ENCODE measurements at places on chromosomes 3 and 15.

GRCh38 chr3:169836078-169836941 lies 23.6 kb upstream of the LRRC34 start:
- DNase-seq: no peak

DNA sequence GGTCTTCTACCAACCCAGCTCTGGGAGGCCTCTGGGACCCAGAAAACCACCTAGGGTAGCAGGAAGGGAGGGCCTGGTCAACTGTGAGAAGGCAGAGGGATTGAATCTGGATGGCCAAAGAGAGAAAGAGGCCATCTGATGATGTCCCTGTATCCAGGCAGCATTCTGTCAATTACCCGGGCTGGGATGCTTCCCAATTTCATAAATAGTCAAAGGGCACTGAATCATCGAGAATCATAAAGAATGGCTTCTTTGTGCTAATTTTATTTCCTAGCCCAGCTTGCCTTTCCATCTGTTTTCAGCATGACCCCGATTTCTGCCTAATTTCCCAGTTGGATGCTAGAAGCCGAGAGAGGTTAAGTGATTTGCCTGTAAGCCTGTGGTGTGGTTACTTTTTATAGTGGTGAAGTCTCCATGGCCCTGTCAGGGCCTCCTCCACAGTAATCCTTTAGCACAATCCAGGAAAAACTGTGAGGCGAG lies 129.2 kb downstream of the FAM43A start:
- no peak for DNase-seq

GRCh38 chr3:140510303-140510861 lies 167.5 kb upstream of the TRIM42 start:
- DNase-seq: no peak

DNA sequence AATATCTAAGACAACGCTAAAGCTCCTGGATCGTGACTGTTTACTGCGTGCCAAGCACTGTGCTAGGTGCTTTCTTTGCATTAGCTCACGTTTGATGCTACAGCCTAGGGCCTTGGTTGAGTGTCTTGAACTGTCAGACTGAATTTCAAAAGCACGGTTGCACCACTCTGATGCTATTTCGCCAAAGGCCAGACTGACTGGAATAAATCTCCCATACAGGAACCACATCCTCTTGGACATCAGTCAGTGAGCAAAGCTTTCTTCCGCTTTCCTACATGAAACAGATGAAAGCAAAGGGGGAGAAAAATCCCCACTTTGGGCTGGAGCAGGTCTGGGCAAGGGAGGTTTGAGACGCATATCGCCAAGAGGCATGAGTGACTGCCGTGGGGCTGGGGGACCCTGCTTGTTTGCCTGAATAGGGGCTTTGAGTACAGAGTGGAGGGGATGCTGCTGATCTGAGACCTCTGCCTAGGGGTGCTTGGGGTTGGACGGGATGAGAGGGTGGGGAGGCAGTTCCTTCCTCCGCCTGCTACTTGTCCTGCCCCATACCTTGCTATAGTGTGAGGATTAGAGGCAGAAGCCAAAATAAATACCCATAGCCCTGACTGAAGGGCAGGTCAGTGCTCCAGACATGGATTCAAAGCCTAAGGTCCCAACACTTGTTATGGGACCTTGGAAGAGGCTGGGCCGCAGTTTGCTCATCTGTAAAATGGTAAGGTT lies 5.3 kb downstream of the FGD5 start:
- DNase-seq: no peak

DNA sequence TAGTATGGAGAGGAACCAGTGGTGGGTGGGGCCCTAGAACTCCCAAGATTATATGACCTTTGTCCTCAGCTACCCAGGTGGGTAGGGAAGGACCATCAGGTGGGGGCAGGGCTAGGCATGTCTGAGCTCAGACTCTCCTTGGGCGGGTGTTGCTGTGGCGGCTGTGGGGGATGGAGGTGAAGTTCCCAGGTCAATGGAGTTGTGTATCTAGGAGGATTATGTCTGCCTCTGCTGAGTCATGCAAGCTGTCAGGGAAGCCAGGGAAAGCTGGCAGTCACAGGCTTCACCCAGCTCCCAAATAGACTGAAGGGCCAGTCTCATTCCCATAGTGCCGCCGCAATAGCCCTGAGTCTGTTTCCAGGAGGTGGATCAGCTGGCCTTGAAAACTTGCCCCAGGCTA lies 139.7 kb upstream of the CFAP20DC start:
- no peak for DNase-seq

DNA sequence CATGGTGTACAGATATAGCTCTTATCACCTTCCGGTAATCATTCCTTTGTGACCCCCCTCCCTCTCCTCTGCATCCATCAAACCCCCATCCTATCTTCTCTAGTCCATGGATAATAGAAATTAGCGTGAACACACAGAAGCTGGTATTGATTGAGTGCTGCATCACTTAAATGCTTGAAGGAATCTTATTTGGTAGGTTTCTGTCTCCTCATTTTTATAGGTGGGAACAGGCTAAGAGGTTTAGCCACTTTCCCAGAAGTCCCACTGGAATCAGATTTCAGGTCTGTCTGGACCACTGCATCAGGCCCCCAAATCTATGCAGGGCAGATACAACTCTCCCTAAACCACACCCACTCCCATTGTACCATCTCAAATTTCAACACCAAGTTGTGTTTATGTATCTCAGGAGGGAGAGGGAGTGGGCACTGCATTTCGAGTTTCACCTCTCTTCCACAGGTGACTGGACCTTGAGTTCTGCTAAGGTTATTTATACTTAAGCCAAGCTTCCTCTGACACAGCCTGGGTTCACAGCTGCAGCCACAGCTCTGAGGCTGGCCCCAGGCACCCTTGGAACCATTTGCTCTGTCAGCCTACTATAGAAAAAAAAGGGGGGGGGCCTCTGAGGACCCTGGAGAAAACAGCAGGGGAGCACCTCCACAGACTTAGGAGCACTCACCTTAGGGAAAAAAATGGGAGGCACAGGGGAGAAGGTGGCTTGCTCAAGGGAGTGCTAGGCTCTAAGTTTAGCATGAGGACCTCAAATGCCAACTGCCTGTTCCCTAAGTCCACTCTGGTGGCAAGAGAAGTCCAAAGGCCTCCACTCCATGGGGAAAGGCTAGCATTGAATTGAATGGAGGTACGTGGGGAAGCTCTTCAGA lies 2.1 kb upstream of the NMB start:
- DNase-seq: no peak

- DNase-seq: no peak
Observed at GRCh38 chr3:172244011-172244410, 204.2 kb downstream of the GHSR start.

- no peak for DNase-seq
Observed at GRCh38 chr3:135898774-135899173, 66.8 kb upstream of the PPP2R3A start.

DNA sequence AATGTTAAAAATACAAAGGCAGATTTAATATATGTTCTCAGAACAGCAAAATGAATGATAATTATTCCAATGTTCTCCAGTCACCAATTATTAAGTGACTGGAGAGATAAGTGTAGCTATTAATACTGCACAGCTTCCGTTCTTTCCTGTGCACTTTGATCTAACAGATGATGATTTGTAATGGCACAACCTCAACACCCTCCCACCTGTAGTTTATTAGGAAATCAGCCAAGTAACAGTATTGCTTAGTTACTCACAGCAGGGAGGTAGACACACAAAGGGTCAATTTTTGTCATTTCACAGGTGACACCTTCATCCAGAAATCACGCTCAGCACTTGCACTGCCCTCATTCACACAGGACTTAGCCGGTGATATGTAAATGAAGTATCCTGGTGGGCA lies 688.1 kb downstream of the EPHA3 start:
- DNase-seq: no peak

DNA sequence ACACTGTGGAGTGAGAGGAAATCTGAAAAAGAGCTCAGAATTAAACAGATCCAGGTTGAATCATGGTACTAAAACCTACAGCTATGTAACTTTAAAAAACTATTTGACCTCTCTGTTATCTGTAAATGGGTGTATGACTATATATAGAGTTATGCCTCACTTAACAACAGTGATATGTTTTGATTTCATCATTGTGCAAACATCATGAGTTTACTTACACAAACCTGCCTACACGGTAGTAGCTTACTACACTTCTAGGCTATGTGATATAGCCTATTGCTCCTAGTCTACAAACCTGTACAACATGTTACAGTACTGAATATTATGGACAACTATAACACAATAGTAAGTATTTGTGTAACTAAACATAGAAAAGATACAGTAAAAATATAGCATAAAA lies 191.6 kb upstream of the MEIS2 start:
- DNase-seq: no peak

GRCh38 chr3:113985541-113985940 lies 37.7 kb downstream of the ZDHHC23 start:
- DNase-seq: no peak

GRCh38 chr3:193865339-193865738 lies 270.6 kb upstream of the HES1 start:
- no peak for DNase-seq

- no peak for DNase-seq
Observed at GRCh38 chr3:186544281-186544680, at the start of gene CRYGS. CRYGS (minus strand) TSS chr3:186544380; CDS start chr3:186544326, 54 bp downstream.

DNA sequence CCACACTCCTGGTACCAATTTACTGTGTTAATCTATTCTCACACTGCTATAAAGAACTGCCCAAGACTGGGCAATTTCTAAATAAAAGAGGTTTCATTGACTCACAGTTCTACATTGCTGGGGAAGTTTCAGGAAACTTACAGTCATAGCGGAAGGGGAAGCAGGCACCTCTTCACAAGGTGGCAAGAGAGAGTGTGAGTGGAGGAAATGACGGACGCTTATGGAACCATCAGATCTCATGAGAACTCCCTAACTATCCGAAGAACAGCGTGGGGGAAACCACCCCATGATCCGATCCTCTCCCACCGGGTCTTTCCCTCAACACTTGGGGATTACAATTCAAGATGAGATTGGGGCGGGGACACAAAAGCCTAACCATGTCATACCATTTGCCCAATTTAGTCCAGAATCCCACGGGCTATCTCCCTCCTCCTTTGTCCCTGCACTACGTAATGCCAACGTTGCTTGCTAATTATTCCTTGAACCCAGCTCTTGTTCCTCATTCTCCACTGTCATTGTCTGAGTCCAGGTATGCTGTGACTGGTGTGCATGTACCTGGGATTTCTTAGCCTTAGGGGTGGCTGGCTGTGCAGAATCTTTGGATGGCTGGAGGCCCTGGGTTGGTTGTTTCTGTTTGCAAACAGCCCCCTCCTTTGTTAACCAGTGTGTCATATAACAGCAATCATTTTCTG lies 3.4 kb downstream of the PIGZ start:
- no peak for DNase-seq

GRCh38 chr3:195268576-195269309 lies 2.2 kb downstream of the XXYLT1 start:
- no peak for DNase-seq

Data from stimulated activated CD4-positive, alpha-beta T cell treated with anti-CD3 and anti-CD28 coated beads, Interleukin-15, amount 100 ng/mL, for 24 hours (primary cell).